ENCODE measurements at places on chromosomes 12 and 14.
A peak's percentile ranks its signal among the peaks of the same experiment; 100 is the strongest.

GRCh38 chr14:35855876-35856481 is 29.8 kb downstream of the BRMS1L start:
- no peak for DNase-seq

DNA sequence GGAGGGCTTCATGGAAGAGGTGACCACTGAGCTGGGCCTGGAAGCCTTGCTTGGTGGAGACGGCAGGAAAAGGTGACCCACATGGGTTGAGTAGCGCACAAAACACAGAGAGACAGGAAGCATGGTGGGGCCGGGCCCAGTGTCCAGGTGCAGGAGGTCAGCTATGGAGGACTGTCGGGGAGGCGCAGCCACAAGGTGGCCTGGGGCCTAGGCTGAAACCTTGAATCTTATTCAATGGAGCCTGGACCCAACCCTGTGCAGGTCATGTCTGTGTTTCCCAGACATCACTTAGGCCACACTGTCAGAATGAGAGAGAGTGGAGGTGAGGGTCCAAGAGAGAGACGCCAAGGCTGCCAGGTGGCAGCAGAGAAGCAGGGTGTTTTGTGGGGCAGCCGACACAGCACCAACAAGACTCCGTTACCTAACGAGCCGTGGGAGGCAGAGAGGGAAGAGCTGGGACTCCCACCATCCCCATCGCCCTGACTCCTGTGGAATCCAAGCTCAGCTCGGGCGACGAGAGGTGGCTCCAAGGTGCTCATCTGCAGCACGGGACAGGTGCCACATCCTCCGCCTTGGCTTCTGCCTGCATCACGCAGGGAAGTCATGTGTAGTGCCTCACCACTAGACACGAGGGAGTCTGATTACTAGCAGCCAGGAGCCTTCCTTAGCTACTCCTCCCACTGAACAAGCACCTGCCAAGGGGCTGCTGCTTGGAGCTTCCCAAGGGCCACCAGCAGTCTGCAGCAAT is 38.7 kb downstream of the DEGS2 start:
- no peak for DNase-seq

DNA sequence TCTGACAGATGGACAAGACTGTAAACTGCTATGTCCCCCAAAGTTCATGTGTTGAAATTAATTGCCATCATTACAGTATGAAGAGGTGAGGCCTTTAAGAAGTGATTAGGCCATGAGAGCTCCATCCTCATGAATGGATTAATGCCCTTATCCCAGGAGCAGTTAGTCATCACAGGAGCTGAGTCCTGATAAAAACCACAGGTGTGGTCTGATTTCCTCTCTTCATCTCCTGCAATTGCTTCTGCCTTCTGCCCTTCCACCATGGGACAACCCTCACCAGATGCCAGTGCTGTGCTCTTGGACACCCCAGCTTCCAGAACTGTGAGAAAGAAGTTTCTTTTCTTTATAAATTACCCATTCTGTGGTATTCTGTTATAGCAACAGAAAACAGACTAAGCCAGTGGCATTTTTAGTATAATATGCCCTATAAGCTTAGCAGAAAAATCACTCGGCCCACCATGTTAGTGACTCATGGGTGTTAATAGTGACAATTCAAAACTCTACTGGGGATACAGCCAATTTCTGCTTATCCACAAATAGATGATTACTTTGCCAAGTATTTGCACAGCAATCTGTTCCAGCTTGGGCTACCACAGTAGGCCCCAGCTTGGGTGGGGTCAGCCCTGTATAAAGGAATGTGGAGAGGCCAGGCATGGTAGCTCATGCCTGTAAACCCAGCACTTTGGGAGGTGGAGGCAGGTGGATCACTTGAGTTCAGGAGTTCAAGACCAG is 129.0 kb upstream of the BCL2L14 start:
- peak; percentile 81 for DNase-seq

- DNase-seq, result no peak
Measured at GRCh38 chr12:124408822-124409517, 114.1 kb downstream of the RFLNA start.

GRCh38 chr12:82862069-82862841 is 175.5 kb downstream of the TMTC2 start:
- peak; percentile 2 for DNase-seq
